Renal cortex interstitium (tissue), 15 donors: ENCODE measurements at places on chromosomes 11 and 22.

DNA sequence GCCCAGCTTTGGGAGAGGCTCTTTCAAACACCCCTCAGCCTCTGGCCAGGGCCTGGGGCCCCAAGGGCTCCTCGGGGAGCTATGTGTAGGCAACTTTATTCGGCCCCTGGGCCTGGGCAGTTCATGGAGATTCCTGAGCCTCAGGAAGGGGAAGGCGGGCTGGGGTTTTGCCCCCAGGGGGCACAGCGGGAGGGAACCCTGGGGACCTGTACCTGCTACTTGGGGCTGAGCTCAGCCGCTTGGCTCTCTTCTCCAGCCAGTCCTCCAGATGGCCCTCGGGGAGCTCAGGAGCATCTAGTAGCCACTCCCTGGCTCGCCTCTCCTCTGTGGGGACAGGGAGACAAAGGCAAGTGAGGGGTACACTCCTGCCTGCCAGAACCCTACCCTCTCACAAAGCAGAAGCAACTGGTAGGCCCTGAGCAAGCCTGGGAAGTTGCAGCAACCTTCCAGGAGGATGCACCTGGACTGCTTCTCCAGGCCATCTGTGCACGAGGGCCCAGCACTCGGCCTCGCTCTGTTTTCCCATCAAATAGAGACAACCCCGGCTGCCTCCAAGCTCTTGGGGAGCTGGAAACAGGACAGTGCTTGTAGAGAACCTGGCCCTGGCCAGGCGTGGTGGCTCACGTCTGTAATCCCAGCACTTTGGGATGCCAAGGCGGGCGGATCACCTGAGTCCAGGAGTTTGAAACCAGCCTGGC is 18.5 kb downstream of the CABP7 start:
- no peak for DNase-seq

DNA sequence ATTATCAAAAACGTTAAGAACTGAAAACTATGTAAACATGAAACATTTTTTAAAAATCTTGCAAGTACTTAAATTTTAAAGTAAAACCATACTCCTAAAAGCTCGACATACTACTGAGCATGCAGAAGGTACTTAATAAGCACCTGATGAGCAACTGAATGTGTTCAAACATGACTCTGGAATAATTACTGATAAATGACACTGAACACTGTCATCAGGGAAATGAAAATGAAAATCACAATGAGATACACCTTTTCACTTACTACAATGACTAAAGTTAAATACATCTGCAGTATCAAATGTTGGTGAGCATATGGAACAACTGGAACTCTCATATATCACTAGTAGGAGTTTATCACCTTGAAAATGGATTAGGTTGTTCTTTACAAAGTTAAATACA is 65.2 kb downstream of the PICALM start:
- DNase-seq: no peak

DNA sequence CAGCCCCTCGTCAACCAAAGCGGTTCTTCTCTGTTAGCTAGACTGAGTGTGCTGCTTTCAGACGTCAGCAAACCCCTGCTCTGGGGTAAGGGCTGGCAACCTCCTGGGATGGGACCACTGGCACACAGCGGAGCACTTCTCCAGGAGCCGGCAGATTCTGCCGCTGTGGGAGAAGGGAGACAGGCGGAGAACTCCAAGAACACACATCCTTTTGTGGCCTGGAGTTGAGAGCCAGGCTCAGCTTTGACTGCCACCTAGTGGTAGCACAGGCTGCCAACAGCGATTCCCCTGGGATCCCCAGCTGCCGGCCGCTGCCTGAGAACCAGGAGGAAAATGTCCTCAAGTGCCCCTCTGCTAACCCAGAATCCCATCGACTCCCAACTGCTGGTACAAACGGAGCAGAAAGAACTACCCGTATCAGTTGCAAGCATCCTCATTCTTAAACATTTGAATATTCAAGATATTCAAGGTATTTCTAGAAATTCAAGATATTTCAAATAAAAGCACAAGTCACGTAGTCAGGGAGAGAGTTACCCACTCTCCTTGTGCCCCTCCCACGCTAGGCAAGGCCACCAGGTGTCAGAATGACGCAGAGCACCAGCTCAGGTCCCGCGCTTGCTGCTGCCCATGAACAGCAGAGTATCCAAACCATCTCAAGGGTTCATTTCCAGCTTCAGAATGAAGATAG is 4.9 kb downstream of the LTO1 start:
- no peak for DNase-seq

DNA sequence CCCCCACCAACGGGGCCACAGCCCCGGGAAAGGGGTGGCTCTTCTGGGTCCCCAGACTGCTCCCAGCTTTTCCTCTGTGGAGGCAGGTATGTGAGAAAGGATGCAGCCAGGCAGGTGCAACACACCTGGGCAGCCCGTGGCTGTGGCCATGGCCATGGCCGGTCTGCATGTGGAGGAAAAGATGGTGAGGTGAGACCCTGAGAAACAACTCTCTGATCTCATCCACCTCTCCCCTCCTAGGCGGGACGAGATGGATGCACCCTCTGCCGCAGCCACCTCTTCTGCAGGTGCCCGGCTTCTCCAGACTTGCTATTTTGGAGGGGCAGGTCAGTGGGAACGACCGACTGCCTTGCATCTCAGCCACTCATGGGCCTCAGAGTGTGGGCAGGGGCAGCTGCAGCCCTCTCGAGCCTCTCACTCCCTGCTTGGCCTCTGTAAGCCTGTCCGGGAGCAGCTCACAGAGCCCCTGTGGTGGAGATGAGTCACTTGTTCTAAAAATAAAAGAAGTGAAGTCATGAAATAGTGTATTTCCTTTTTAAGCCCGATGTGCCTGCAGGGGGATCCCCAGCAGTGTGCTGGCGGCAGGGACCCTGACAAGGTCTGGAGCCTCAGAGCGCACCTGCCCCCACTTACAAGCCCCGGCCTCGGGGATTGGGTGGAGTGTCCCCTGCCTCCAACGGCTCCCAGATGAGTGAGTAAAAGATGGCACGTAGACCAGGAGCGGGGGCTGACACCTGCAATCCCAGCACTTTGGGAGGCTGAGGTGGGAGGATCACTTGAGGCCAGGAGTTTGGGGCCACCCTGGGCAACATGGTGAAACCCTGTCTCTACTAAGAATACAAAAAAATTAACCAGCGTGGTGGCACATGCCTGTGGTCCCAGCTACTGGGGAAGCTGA is 10.7 kb downstream of the SMIM38 start:
- no peak for DNase-seq

DNA sequence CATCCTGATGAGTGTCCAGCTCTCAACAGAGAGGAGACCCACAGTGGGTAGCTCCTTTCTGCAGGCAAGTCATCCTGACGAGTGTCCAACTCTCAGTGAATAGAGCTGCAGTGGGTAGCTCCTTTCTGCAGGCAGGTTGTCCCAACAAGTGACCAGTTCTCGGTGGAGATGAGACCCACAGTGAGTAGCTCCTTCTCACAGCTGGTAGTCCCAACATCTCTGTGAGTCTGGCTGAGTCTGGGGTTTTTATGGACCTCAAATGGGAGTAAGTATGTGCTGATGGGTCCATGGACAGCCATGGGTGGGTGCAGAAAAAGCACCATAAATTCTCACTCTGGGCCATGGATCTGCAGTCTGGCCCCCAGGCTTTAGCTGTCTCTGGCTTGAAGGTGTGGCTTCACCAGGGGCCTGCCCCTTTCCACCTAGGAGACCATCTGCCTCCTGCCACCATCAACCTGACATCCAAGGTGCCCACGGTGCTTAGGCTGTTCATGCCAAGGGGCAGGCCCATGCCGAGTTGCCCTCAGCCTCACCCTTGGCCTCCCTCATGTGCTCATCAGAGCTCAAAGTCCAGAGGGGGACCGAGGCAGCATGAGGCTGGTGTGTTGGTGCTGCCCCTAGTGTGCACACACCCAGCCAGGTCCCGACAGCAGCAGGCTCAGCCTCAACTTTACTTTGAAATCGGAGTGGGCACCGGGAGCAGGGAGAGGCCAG is 15.3 kb downstream of the NPAT start:
- DNase-seq: no peak

GRCh38 chr11:10305964-10306918 is 1.4 kb downstream of the ADM start:
- no peak for DNase-seq

- DNase-seq: no peak
These were observed 107.8 kb downstream of the SYN3 start for GRCh38 chr22:32950366-32950765.

DNA sequence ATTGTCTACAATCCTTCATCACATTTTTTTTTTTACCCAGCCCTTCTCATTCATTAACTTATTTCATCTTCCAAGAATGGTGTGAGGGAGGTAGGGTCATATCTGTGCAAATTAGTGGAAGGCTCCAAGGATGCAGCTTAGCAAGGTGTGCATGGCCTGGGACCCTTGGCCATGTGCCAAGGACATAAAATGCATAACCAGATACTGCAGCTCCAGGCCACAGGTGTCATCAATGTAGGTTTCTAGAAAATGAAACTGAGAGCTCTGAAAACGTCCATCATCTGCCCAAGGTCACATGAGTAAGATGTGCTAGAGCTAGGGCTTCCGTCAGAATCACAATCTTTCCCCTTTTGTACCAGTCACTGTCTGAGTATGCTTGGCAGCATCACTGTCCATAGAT is 29.8 kb downstream of the ANKK1 start:
- no peak for DNase-seq

DNA sequence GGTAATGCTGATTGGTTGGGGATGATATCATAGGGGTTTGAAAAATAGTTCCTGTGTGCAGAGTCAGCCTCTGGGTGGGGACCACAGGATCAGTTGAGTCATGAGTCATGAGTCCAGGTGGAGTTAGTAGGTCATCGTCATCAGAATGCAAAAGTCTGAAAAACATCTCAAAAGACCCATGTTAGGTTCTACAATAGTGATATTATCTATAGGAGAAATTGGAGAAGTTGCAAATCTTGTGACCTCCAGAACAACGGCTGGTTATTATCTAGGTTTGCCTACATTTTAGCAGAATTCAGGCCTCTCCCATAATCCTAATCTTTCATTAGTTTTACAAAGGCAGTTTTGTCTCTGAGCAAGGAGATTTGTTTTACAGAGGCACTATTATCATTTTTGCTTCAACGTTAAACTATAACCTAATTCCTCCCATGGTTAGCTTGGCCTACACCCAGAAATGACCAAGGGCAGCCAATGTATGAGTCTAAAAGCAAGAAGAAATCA is 38.9 kb downstream of the MS4A2 start:
- no peak for DNase-seq

GRCh38 chr22:40714499-40715337 is 35.4 kb downstream of the MCHR1 start:
- no peak for DNase-seq

DNA sequence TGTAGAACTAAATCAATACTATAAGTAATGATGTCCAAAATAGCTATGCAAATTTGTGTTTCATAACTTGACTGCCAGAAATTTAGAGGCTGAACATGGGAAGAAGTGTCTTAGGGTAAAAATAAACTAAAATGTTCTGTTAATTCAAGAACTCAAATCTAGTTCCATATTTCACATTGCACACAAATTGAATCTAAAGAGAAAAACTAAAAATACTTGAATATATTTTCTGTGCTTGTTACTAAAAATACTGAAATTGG is 43.5 kb downstream of the FANCF start:
- DNase-seq: no peak
